ENCODE measurements at places on chromosomes 13 and 19.

GRCh38 chr13:102675115-102675514, 19.7 kb downstream of the METTL21C start:
- DNase-seq: no peak

DNA sequence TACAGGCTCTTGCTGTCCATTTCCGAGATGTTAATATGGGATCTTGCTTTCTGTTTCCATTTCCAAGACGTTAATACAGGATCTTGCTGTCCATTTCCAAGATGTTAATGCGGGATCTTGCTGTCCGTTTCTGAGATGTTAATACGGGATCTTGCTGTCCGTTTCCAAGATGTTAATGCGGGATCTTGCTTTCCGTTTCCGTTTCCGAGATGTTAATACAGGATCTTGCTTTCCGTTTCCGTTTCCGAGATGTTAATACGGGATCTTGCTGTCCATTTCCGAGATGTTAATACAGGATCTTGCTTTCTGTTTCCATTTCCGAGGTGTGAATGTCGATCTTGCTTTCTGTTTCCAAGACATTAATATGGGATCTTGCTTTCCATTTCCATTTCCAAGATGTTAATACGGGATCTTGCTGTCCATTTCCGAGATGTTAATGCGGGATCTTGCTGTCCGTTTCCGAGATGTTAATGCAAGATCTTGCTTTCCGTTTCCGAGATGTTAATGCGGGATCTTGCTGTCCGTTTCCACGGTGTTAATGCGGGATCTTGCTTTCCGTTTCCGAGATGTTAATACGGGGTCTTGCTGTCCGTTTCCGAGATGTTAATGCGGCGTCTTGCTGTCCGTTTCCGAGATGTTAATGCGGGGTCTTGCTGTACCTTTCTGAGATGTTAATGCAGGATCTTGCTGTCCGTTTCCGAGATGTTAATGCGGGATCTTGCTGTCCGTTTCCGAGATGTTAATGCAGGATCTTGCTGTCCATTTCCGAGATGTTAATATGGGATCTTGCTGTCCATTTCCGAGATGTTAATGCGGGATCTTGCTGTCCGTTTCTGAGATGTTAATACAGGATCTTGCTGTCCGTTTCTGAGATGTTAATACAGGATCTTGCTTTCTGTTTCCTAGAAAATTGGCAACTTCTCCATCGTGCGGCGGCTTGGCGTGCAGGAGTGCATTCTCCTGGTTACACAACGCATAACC, 38.3 kb downstream of the PEX11G start:
- peak; percentile 13 for DNase-seq

- peak; percentile 14 for DNase-seq
These were observed 537.3 kb downstream of the SUCLA2 start for GRCh38 chr13:47463726-47464125.

- no peak for DNase-seq
These were observed 90.8 kb downstream of the SERP2 start for GRCh38 chr13:44464471-44464870.

- no peak for DNase-seq
These were observed 423.8 kb upstream of the GPC6 start for GRCh38 chr13:92802776-92803175.

- DNase-seq: peak; percentile 42
These were observed 750 bp upstream of the GPR108 start for GRCh38 chr19:6737873-6738786.

DNA sequence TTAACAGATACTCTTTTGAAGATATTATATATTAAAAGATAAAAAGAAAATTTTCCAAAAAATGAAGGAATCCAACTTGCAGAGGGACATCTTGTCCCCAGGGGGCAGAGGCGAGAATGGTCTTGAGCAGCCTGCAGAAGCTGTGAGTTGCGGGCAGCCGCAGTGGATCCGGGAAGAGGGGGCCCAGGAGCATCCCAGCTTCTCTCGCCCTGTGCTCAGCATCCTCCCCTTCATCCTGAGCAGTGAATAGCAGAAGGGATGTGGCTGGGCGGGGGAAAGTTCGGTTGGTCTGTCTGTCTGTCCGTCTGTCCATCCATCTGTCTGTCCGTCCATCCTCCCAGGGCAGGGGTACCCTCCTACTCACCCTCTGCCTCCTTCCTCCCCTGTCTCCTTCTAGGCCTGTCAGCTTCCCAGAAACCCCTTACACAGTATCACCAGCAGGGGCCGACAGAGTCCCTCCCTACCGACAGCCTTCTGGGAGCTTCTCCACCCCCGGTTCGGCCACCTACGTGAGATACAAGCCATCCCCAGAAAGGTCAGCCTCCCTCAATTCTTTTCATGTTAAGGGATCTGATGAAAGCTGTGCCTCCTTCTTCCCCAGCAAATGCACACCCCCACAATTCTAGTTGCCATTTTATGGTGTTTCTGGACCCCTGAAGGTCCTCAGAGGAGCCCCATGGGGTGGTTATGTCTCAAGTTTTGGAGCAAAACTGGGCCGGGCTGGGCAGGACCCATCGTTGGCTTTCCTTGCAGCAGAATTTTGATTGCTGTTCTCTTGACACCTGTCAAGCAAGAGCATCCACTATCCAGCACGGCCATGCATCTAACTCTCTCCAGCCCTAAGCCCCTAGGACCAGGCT, 81.6 kb downstream of the DPF1 start:
- DNase-seq: no peak

DNA sequence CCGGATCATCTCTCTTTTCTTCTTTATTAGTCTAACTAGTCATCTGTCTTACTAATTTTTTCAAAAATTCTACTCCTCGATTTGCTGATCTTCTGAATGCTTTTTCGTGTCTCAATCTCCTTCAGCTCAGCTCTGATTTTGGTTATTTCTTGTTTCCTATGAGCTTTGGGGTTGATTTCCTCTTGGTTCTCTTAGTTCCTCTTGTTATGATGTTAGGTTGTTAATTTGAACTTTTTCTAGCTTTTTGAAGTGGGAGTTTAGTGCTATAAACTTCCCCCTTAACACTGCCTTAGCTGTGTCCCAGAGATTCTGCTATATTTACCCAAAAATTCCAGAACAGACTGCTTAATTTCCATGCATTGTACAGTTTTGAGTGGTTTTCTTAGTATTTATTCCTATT, 3.4 kb downstream of the FCAR start:
- DNase-seq: no peak

DNA sequence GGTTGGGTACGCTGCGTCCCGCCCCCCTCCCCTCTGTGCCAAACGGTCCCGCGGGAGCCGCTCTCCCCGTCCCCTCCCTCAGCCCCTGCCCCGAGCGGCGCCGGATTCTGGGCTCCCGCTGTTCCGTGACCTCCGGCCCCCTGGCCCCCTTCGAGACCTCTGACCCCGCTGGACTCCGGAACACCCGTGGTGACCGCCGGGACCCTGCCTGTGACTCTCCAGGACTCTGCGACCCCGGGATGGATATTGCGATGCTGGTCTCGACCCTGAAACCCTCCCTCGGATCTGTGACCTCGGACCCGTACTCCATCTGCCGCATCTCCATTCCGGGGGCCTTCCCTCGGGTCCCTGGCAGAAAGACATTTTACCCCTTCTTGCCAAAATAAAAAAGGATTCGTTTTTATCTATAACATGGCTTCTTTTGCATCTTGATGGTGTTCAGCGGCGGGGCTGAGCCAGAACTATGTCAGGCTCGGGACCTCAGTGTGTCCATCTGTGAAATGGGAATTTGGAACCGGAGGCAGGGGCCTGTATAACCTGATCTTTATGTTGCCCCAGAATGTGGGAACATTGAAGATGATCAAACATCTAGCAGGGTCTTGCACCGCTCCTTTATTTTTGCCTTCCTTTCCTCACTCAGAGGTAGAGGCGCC, 654 bp upstream of the MEGF8 start:
- no peak for DNase-seq

GRCh38 chr13:44243198-44243857, 130.3 kb upstream of the SERP2 start:
- no peak for DNase-seq

DNA sequence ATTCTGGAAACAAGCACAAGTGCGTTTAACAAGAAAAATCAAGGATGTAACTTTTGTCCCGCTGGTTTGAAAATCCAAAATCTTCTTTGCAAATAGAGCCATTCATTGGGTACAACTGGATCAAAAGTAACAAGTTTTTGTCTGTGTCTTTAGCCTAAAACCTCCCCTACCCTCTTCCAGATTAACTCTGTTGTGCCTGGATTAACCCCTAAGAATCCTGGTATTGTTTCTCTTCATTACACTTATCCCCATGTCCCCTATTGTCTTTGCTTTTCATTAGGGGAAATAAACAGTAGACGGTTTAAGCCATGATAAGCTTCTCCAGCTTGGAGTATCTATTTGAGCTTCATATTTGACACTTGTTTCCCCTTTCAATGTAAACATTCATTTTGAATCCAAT, 242.1 kb upstream of the ARGLU1 start:
- DNase-seq: no peak

DNA sequence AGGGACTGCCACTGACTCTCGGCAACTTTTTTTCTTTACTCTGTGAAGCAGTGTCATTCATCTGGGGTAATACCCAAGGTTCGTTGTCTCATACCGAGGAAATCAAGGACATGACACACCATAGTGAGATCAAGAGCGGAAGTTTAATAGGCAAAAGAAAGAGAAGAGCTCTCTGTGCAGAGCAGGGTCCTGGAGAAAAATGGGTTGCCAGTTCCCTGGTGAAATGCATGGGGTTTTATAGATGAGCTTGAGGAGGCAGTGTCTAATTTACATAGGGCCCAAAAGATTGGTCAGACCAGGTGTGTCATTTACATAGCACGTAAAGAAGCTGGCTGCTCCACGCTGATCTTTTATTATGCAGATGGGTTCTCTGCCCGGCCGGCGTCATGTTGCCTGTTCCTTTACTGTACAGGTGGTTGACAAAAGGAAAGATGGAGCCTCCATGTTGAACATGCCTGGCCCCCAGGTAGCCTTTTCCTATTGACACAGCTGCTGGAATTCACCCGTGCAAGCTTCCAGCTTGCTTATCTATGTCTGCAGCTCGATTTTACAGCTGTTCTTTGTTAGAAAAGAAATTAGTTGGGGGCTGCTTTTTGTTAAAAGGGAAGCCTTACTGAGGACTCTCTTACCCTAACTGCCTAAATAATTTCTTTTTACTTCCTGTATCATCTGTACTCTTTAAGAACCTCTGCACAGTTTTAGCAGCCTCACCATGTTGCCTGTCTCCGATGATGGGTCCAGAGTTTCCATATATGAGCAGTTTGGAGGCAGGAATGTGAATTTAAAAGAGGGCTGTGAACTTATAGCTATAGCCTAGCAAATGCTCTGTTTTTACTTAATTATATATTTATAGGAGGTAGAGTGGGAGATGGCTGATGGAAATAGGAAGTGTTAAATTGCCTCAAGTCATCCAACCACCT, 98.0 kb upstream of the DIAPH3 start:
- DNase-seq: no peak

DNA sequence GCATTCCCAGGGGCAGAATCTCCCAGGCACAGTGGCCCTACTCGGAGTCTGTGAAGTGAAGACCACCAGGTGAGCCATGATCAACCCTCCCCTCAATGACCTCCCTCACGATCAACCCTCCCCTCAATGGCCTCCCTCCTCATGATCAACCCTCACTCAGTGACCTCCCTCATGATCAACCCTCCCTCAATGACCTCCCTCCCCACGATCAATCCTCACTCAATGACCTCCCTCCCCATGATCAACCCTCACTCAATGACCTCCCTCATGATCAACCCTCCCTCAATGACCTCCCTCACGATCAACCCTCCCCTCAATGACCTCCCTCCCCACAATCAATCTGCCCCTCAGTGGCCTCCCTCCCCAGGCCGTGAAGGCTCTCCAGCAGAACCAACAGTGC, 32.1 kb downstream of the SBNO2 start:
- DNase-seq: no peak

- no peak for DNase-seq
These were observed 61.9 kb downstream of the MLLT1 start for GRCh38 chr19:6217752-6218334.

- no peak for DNase-seq
These were observed 25.5 kb downstream of the KCTD12 start for GRCh38 chr13:76860706-76861105.

GRCh38 chr19:42279155-42279901, 10.3 kb downstream of the CIC start:
- no peak for DNase-seq

DNA sequence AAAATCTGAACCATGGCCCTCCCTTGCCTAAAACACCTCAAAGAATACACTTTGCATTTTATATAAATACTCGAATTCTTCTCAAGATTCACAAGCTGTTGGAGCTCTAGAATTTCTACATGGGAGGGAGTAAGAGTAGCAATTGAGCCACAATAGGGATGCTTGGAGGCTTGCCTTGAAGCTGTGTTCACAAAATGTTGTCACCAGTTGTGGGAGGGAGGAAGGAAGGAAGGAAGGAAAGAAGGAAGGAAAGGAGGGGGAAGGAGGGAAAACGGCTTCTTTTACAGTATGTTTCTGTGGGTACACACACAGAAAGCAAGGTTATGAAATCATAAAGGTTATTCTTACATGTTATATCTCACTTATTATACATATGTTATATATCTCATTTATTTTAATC, 128.6 kb upstream of the PEG3 start:
- no peak for DNase-seq

GRCh38 chr19:34324320-34324719, 40.7 kb upstream of the GPI start:
- DNase-seq: no peak

DNA sequence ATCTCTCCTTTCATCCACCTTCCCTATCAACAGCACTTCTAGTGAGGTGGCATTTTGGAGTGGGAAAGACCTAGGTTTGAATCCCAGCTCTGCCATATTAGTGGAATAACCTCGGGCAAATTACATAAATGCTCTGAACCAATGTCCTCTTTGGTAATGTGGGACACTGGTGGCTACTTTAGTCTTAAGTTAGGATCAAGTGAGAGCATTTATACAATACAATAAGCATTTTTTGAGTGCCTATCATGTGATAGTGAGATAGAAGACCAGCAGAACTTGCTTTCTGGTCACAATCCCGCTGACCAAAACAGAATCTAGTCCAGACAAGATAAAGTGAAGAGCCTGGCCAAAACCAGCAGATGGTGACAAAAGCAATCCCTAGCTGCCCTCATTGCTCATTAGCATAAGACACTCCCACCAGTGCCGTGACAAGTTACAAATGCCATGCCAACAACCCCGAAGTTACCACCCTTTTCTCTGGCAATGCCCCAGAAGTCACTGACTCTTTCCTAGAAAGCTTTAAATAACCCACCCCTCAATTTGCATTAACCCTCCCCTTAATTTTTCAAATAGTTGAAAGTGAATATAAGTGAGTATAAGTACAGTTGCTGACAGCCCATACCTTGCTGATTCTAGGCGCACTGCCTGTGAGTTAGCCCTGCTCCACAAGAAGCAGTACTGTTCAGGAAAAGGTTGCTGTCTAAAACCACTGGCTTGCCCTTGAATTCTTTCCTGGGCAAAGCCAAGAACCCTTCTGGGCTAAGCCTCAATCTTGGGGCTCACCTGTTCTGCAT, 28.9 kb upstream of the KPNA3 start:
- no peak for DNase-seq

GRCh38 chr19:3684817-3685410, 15.4 kb downstream of the PIP5K1C start:
- DNase-seq: no peak

- DNase-seq: no peak
These were observed 23.2 kb downstream of the SPATA13 start for GRCh38 chr13:24183741-24184182.

Data from AG09309 (cell line).